ENCODE measurements at places on chromosomes 2 and 18. TPM values are rescaled to one million over a fixed set of nuclear protein-coding genes. Genes with fewer than 3 reads are reported as not detected.

GRCh38 chr18:12327510-12328178 is 19.6 kb downstream of the TUBB6 start:
- peak; percentile 83 for DNase-seq

GRCh38 chr2:69510204-69510603 is 73.0 kb upstream of the NFU1 start:
- no peak for DNase-seq

DNA sequence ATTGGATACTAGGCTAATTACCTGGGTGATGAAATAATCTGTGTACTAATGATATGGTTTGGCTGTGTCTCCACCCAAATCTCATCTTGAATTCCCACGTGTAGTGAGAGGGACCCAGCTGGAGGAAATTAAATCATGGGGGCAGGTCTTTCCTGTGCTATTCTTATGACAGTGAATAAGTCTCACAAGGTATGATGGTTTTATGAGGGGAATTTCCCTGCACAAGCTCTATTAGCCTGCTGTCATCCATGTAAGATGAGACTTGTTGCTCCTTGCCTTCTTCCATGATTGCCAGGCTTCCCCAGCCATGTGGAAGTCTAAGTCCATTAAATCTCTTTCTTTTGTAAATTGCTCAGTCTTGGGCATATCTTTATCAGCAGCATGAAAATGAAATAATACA is 394.1 kb upstream of the SYT4 start:
- no peak for DNase-seq

Gene FASTKD2
- 53.8 TPM for total RNA-seq

DNA sequence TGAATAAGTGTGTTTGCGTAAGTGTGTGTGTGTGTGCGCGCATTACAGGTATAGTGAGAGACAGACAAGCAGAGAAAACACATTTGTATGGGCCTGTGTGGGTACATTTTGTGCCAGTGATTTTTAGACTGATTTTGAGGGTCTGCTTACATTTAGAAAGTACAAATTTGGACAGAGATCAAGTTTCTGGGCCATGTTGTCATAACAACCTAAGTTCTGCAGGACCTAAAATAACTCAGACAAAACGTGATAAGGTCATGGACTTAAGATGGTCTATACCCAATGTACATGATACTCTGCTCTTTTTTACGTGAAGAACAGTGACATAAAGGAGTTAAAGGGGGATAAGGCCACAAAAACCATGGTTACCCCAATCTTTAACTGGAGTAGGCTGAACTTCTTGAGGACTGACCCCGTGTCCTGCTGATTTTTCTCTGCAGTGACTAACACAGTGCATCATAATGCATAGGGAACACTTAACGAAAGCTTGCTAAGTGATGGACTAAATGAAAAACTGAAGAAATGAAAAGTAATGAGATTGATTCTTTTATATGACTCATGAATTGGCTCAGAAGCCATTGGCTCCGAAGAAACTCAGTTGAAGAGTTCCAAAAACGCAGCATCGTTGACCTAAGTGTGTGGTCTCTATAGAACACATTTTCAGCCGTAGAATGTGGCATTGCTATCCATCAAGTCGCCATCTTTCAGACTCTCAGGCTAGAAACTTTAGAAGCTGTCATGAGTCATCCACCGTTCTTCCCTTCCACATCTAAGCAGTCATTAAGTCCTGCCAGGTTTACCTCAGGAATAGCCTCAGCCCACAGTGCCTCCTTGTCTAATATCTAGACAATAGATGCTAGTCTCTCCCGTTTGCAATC is 61.6 kb upstream of the NCOA1 start:
- peak; percentile 72 for DNase-seq

DNA sequence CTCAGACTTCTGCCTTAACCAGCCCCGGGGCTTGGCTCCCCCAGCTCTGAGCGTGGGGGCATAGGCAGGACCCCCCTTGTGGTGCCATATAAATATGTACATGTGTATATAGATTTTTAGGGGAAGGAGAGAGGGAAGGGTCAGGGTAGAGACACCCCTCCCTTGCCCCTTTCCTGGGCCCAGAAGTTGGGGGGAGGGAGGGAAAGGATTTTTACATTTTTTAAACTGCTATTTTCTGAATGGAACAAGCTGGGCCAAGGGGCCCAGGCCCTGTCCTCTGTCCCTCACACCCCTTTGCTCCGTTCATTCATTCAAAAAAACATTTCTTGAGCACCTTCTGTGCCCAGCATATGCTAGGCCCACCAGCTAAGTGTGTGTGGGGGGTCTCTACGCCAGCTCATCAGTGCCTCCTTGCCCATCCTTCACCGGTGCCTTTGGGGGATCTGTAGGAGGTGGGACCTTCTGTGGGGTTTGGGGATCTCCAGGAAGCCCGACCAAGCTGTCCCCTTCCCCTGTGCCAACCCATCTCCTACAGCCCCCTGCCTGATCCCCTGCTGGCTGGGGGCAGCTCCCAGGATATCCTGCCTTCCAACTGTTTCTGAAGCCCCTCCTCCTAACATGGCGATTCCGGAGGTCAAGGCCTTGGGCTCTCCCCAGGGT is 5.5 kb downstream of the CTDSP1 start:
- DNase-seq, result no peak

GRCh38 chr2:217293046-217293445 is 433.2 kb upstream of the TNP1 start:
- no peak for DNase-seq

DNA sequence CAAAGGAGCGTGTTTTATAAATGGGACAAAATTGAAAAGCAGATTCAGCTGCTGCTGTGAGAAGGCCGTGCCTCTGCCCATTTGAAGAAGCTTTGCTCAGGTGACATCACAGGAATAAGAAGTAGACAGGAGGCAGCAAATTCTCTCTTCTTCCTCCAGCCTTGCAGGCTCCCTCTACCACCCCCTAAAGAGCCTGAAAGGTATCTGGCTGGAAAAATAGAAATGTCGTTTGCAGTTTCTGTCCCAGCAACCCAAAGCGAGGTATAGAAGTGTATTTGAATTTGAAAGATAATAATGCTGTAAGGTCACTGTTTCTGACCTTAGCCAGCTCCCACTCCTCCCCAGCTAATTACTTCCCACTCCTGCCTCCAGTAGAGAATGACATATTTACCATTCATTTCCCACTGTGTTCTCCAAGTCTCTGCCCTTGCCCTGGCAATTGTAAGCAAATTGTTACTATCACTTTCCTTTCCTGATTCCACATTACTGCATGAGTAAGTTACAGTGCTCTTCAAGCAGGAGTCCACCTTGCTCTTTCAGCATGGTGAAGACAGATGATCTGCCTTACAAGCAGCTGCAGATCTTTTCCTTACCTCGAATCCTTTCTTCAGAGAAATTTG is 56.8 kb upstream of the RASGRP3 start:
- DNase-seq, result no peak

Gene MDH1B
- total RNA-seq, result not detected

- no peak for DNase-seq
These were observed 347.0 kb upstream of the ID2 start for GRCh38 chr2:8334866-8335325.

- DNase-seq, result no peak
These were observed 128.2 kb upstream of the RIOK3 start for GRCh38 chr18:23324861-23325260.

DNA sequence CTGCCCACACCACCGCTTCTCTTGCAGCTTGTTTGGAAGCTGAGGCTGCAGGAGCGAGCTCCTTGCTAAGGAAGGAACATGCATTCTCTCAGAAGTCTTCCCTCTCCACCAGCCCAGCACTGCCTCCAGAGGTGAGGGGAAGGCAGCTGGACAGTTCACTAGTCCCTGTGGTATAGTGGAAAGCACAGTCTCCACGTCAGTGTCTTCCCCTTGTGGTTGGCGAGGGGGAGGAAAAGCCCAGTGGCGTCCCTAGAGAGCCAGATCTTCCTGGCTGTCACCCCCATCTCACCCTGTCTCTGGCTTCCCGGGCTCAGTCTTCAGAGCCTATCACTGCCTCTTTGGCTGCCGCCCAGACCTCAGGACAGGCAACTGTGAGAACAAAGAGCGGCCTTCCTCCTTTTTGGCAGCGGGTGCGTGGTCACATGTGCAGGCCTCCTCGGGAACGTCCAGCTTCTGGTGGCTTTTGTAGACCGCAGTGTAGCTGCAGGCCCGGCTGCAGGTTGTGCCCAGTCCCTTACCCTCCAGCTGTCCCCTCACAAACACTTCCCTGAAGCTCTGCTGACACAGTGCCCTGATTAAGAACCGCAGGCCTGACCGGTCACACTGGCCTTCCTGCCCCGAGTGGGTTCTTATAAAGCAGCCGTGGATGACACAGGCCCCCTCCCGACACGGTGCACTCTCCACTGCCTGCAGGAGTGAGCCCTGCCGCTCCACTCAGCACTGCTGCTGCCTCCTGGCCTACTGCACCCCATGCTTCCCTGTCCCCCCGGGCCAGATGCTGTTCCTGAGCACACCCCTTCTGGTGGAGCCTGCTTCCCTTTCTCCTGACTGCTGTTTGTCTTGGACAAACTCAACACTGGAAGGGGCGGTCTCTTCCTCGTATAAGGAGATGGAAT is 90.9 kb downstream of the RNF144A start:
- peak; percentile 70 for DNase-seq

- no peak for DNase-seq
These were observed 57.4 kb downstream of the TRPM8 start for GRCh38 chr2:233974530-233975071.

DNA sequence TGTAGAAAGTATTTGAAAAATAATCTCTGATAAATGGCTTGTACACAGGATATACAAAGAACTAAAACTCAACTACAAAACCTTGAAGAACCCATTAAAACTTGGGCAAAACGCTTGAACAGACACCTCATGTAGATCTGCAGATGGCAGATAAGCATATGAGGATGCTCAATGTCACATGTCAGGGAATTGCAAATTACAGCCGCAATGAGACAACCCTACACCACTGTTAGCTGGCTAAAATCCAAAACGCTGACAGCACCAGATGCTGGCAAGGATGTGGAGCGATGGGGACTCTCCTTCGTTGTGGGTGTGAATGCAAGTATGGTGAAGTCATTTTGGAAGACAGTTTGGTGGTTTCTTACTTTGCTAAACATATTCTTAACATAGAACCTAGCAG is 53.7 kb downstream of the SNTG2 start:
- no peak for DNase-seq

GRCh38 chr2:101354420-101355311 is 32.6 kb downstream of the CREG2 start:
- no peak for DNase-seq

GRCh38 chr2:99256677-99257076 is 1.2 kb upstream of the LYG2 start:
- DNase-seq, result no peak

Gene RRM2
- total RNA-seq, result 2.9 TPM

Gene RAD51AP2
- not detected for total RNA-seq

Gene GALNT14
- total RNA-seq, result not detected

DNA sequence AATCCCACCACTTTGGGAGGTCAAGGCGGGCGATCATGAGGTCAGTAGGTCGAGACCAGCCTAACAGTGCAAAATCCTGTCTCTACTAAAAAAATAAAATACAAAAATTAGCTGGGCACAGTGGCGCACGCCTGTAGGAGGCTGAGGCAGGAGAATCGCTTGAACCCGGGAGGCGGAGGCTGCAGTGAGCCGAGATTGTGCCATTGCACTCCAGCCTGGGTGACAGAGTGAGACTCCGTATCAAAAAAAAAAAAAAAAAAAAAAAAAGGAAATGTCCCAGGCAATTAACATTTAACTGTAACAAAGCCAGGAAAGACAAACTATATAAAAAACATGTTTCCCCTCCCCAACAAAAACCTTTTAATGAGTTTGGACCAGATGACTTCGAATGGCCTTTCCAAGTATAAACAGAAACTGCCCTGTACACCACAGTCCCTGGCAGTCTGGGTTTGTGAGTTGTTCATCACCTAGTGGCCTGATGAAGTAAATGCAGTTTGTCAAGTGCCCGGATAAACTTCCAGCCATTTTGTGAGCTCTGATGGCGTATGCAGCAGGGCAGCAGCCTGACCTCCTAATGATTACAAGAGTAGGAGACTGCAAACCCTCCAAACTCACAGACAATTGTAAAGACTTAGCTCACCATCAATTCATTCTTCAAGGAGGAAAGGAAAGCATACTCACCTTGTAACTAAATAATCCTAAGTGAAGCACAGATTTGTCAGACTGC is 16.6 kb upstream of the PCBP1 start:
- DNase-seq, result peak; percentile 94

Gene ZSWIM2
- not detected for total RNA-seq

Gene ABCB11
- not detected for total RNA-seq

GRCh38 chr18:22839340-22839821 is 93.7 kb upstream of the RBBP8 start:
- DNase-seq, result no peak

Gene ERICH2
- not detected for total RNA-seq

DNA sequence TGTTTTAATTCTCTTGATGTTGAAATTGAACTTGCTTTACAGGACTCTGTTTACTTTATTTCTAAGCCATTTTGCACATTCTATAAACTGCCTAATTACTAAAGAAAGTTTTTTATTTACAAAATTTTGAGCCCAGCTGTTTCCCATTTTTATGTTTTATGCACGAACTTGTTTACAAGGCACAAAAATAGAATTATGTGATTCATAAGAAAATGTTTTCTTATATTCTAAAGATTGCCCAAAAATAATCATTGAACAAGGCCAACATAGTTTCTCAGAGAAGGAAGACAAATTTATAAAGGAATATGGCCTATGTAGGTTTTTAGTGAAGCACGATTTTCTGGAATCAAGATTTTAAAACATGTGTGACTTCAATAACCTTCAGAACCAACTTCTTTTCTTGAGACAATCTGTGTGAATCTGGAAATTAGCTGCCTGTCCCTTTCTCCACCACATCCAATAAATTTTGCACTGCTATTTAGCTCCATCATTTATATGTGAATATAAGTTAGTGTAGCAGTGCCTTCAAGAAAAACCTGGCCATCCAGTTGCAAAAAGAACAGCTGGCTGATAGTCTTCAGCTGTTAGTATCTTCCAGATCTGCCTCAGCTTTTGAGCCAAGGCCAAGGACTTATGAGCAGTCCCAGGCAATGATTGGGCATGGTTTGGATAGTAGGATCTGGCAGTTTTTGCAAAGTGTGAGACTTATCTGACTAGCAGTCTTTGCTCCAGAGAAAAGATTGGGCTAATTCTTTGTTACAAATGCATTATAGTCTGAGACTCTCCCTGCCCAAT is 253.2 kb upstream of the COL3A1 start:
- DNase-seq, result peak; percentile 58

Gene GREB1
- total RNA-seq, result 1.3 TPM

- DNase-seq, result peak; percentile 59
These were observed 64.7 kb downstream of the RAPH1 start for GRCh38 chr2:203470371-203470770.

Gene IL36B
- total RNA-seq, result not detected
